Caco-2 (cell line): ENCODE measurements at places on chromosomes 2 and 18.

GRCh38 chr2:134167015-134167414, 86.9 kb upstream of the MGAT5 start:
- no peak for DNase-seq
- no peaks in the 10 kb centered on the region for H3K4me1 ChIP-seq
- no peak overlapping the region for H3K4me3 ChIP-seq
- H3K27ac ChIP-seq: no peak overlapping the region
- no peaks in the 10 kb centered on the region for H3K36me3 ChIP-seq

- no peak overlapping the region for H3K27ac ChIP-seq
- no peaks in the 10 kb centered on the region for H3K27me3 ChIP-seq
- no peaks in the 10 kb centered on the region for H3K36me3 ChIP-seq
- no peak overlapping the region for H3K4me3 ChIP-seq
- DNase-seq: no peak
- H3K4me1 ChIP-seq: 0 out of 2 replicates have a peak, but pooled peaks cover 6% of the 10 kb centered on the region
These were observed 2.4 kb upstream of the RBM45 start for GRCh38 chr2:178109813-178110212.

DNA sequence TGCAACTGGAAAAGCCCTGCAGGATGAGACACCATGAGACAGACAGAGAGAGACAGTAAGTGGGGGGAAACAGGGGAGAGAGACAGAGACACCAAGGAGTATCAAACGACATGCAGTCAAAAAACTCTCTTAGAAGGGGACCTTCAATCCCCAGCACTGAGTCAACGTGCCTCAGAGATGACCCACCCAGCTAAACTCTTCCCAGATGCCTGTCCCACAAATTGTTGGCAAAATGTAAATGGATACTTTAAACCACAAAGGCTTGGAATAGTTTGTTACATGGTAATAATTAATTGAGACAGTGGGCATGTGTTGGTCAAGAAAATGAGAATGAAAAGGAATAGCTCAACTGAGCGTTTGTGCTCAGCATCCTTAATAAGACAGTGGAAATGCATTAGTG, 98.3 kb downstream of the GRB14 start:
- H3K36me3 ChIP-seq: no peaks in the 10 kb centered on the region
- DNase-seq: no peak
- H3K4me3 ChIP-seq: no peak overlapping the region
- no peaks in the 10 kb centered on the region for H3K27me3 ChIP-seq

DNA sequence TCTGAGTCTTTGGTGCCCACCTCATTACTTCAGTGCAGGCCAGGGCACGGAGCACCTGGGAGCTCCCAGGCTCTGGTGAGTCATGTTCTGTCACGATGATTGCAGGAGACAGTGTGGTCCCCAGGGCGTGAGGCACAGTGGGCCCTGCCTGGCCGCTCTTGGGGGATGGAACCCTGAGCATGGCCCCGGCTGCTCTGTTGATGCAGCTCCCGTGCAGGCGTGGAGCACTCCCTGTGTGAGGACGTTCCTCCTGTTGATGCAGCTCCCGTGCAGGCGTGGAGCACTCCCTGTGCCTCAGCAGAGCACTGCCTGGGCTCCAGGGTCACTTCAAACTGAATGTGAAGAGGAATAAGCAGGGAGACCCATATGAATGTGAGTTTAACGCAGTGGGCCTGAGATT, 30.1 kb downstream of the COPS9 start:
- H3K27me3 ChIP-seq: no peaks in the 10 kb centered on the region
- H3K4me3 ChIP-seq: no peak overlapping the region
- no peaks in the 10 kb centered on the region for H3K36me3 ChIP-seq
- H3K27ac ChIP-seq: no peak overlapping the region
- no peaks in the 10 kb centered on the region for H3K4me1 ChIP-seq

GRCh38 chr2:27091746-27092695, 5.4 kb downstream of the KHK start:
- no peaks in the 10 kb centered on the region for H3K27me3 ChIP-seq
- H3K27ac ChIP-seq: no peak overlapping the region
- no peak overlapping the region for H3K4me3 ChIP-seq
- no peaks in the 10 kb centered on the region for H3K36me3 ChIP-seq

DNA sequence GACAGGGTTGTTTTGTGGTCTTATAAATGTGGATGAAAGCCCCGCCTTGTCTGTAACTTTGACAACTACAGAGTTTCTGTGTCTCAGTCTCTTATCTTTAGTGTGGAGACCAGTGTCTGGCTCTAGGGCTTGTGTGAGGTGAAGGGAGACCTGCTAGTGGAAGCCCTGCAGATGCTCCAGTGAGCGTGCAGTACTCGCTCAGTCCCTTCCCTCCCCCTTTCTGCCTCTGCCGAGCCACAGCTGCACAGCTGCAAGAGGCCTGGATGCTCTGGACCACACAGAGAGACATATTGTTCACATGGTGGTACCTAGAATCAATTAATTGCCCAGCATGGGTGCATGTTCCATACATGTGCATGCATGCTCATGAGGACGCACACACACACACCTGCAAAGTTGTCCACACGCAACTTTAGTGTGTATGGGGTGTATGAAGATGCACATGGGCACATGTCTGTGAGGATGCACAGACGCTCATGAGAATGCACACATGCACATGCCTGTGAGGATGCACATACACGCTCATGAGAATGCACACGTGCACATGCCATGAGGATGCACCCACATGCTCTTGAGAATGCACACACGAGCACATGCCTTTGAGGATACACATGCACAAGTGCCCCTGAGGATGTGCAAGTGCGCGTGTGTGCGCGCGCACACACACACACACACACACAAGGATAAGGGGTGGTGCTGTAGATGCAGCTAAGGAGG, 282.1 kb upstream of the HS6ST1 start:
- H3K27ac ChIP-seq: no peak overlapping the region
- no peaks in the 10 kb centered on the region for H3K36me3 ChIP-seq
- H3K27me3 ChIP-seq: no peaks in the 10 kb centered on the region

GRCh38 chr2:33660416-33661123, 61.5 kb upstream of the FAM98A start:
- DNase-seq: no peak
- H3K4me3 ChIP-seq: no peak overlapping the region
- H3K27me3 ChIP-seq: no peaks in the 10 kb centered on the region
- H3K27ac ChIP-seq: no peak overlapping the region
- H3K36me3 ChIP-seq: no peaks in the 10 kb centered on the region

GRCh38 chr18:51582551-51582950, 385.1 kb upstream of the MEX3C start:
- no peaks in the 10 kb centered on the region for H3K27me3 ChIP-seq
- H3K4me1 ChIP-seq: no peaks in the 10 kb centered on the region
- H3K36me3 ChIP-seq: no peaks in the 10 kb centered on the region
- no peak for DNase-seq
- no peak overlapping the region for H3K4me3 ChIP-seq

- H3K27ac ChIP-seq: no peak overlapping the region
- DNase-seq: no peak
- H3K4me3 ChIP-seq: no peak overlapping the region
- no peaks in the 10 kb centered on the region for H3K4me1 ChIP-seq
- no peaks in the 10 kb centered on the region for H3K27me3 ChIP-seq
These were observed 115.1 kb downstream of the NAB1 start for GRCh38 chr2:190763901-190764514.

DNA sequence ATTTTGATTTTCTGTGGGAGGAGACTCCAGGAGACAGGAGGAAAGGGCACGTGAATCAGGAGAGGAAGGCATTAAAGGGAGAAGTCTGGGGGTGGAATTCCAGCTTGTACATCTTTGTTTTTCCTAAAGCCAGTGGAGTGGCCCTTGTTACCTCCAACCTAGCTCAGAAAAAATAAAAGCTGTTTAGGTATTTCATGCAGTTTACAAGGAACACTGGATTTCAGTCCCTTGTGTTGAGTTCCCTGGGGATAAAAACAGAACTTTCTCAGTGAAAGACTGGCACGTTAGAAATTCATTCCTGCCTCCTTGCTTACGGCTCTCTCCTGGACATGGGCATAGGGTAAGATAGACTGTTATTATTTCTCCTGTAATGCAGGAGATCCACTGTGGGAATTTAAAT, 170.2 kb downstream of the ZEB2 start:
- H3K4me3 ChIP-seq: no peak overlapping the region
- DNase-seq: no peak
- H3K4me1 ChIP-seq: 0 out of 2 replicates have a peak, but pooled peaks cover 4% of the 10 kb centered on the region
- no peaks in the 10 kb centered on the region for H3K27me3 ChIP-seq
- H3K27ac ChIP-seq: no peak overlapping the region
- no peaks in the 10 kb centered on the region for H3K36me3 ChIP-seq

DNA sequence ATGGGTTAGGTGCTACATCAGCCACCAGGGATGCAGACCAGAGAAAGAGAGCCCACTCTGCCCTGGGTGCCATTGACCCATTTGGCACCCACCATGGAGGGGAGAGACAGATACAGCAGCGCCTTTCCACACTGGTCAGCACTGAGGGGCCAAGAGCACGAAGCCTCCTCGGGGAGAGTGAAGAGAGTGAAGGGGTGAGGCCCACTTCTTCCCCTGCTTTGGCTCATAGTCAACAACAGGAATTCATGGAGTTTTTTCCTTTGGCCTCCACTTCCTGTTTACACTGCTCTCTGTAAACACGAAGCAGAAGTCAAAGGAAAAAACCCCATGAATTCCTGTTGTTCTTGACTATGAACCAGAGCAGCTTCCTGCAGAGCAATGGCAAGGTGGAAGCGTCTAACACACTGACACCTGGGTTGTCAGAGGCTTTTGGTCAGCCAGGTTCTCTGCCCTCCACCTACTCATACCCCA, 80.0 kb downstream of the CCDC93 start:
- no peaks in the 10 kb centered on the region for H3K4me1 ChIP-seq
- DNase-seq: no peak
- no peaks in the 10 kb centered on the region for H3K27me3 ChIP-seq
- peaks cover 10% of the 10 kb centered on the region; the same call in 1 of the 2 replicates for H3K36me3 ChIP-seq
- no peak overlapping the region for H3K4me3 ChIP-seq

DNA sequence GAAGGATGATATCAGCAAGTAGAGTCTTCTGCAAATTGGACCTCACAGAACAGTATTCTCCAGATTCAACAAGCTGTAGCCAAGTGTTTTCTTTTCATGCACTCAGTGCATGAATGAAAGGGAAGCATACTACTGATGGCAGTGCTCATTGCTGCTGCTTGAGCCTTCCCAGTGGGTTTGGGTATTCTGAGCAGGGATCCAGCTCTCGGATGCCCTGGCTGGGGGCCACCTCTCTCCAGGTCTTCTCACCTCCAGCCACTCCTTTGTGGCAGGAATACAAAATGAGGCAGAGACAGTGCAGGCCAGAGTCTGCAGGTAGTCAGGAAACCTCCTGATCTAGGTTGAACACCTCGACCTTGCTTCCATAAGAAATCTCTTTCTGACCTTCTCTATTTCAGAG, 390.4 kb upstream of the CELF4 start:
- no peaks in the 10 kb centered on the region for H3K27me3 ChIP-seq
- H3K36me3 ChIP-seq: no peaks in the 10 kb centered on the region
- no peak overlapping the region for H3K27ac ChIP-seq
- DNase-seq: no peak
- no peaks in the 10 kb centered on the region for H3K4me1 ChIP-seq

DNA sequence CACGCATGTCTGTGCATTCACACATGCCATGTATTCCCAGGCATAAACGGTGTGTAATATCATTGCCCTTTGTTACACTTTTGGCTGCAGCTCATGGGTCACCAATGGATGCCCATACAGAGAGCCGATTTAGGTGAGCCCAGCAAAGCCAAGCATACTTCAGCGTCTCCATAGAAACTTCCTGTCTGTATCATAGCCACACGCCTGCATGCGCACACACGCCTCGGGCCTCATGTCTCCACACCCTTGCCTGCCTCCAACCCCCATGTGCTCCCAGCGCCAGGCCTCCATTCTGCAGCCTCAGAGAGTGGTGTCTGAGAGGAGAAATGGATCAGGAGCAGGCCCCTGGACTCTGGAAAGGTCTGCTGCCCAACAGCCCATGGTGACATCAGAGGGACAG, 33.5 kb upstream of the SELENOI start:
- no peaks in the 10 kb centered on the region for H3K4me1 ChIP-seq
- no peak for DNase-seq
- no peak overlapping the region for H3K27ac ChIP-seq
- H3K36me3 ChIP-seq: no peaks in the 10 kb centered on the region

DNA sequence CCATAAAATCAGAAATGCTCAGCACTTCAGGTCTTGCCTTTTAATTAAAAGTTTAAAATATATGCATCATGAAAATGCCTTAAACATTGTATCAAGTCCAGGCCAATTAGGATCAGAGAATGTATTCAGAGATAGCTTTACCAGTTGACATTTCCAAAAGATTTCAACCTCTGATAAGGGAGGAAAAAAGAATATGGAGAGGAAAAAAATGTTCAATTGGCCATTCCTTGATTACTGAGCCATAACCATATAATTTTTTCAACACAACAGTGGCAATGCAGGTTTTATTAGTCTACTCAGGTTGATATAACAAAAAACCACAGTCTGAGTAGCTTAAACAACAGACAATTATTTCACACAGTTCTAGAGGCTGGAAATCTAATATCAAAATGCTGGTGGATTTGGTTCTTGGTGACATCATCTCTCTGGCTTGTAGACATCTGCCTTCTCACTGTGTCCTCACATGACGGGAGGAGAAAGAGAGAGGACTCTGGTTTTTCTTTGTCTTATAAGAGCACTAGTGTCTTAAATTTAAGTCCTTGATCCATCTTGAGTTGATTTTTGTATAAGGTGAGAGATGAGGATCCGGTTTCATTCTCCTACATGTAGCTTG, 111.9 kb downstream of the IRS1 start:
- DNase-seq: no peak
- H3K36me3 ChIP-seq: no peaks in the 10 kb centered on the region
- no peaks in the 10 kb centered on the region for H3K4me1 ChIP-seq
- H3K4me3 ChIP-seq: no peak overlapping the region
- H3K27ac ChIP-seq: no peak overlapping the region

DNA sequence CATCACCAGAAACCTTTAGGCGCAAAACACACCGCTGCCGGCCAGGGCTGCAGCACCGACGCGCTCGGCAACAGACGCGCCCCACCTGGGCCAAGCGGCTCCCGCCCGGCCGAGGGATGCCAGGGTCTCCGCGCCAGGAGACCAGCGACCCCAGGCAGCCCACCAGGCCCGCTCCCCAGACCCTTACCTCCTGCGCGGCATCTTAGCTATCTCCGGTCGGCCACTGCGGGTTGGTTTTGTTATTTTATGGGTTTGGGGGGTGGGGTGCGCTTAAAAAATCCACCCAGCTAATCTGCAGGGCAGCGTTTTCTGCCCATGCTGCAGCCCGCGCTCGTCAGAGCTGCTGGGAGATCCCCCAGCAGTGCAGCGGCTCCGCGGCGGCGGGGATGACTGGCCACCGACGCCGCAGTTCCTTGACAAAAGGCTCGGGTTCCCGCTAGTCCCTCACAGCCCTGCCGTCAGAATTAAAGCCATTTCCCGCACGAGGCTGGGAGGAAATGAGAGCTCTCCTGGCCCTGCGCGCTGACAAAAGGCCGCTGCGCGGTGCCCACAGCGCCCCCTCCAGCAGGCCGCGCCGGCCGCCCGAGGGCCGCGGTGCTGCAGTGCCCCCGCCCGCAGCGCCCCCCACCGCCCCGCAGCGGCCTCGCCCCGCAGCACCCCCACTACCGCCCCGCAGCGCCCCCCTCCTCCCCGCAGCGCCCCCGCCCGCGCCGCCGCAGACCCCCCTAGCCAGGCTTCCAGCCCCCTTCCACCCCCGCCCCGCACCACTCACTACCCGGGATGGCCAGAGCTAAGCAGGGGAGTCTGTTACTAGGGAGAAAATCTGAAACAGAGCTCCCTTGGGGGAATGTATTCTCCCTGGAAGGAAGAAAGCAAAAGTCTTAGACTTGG, at the start of gene ADD2:
Gene ADD2 (minus strand): TSS at position 502 of the 891 bp plus-strand sequence. CDS start 61,792 bp downstream, outside the sequence.
- H3K36me3 ChIP-seq: no peaks in the 10 kb centered on the region
- peaks cover 5% of the 10 kb centered on the region for H3K4me1 ChIP-seq
- peak within 1 kb of the TSS; percentile 20 for H3K4me3 ChIP-seq
- DNase-seq: peak; percentile 40
- no peak within 1 kb of the TSS for H3K27ac ChIP-seq
